Posterior vena cava (tissue), 2 donors: ENCODE measurements at places on chromosomes 2 and 18. TPM values are rescaled to one million over a fixed set of nuclear protein-coding genes. Genes with fewer than 3 reads are reported as not detected.

The FAP gene
- total RNA-seq: 54.8 TPM

The MGAT5 gene
- 42.8 TPM for total RNA-seq

The G6PC2 gene
- total RNA-seq: not detected

The ALPG gene
- not detected for total RNA-seq

The GKN2 gene
- total RNA-seq: not detected

The THAP4 gene
- total RNA-seq: 31.2 TPM

The CYP27A1 gene
- 18.7 TPM for total RNA-seq
